ENCODE measurements at places on chromosomes 7 and 10. TPM values are rescaled to one million over a fixed set of nuclear protein-coding genes. Genes with fewer than 3 reads are reported as not detected.

Gene SFR1
- total RNA-seq = 7.2 TPM

DNA sequence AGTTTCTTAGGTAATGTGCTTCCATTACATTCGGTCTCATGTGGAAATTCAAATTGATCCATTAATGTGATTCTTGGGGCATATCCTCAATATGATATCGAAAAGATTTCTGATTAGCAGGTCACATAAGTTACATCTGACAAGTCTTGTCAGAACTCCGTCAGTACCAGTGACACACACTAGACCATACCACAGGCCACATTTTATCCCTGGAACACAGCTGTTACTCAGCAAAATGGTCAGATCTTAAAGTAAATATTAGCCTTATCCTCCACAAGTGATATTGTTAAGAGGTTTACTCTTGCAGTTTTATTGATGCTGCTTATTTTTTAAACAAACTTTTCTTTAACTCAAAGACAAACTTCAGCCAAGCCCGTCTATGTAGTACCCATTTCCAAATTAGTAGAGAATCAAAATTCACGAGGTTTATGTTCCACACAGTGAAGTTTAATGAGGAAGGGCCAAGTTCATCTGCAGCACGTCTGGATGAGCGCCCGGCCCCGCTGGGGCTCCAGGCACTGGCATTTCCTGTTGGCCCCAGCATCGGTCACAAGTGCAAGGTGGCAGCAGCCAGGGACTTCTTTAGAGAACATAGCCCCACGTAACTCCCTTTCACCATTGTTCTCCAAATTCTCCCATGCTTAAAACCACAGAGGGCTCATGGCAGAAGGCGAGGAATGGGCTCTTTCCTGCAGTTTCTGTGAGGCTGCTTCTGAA, 132.2 kb downstream of the VIPR2 start:
- H3K27ac ChIP-seq = no peak overlapping the region
- DNase-seq = no peak
- no peaks in the 10 kb centered on the region for H3K36me3 ChIP-seq
- H3K4me1 ChIP-seq = no peaks in the 10 kb centered on the region

DNA sequence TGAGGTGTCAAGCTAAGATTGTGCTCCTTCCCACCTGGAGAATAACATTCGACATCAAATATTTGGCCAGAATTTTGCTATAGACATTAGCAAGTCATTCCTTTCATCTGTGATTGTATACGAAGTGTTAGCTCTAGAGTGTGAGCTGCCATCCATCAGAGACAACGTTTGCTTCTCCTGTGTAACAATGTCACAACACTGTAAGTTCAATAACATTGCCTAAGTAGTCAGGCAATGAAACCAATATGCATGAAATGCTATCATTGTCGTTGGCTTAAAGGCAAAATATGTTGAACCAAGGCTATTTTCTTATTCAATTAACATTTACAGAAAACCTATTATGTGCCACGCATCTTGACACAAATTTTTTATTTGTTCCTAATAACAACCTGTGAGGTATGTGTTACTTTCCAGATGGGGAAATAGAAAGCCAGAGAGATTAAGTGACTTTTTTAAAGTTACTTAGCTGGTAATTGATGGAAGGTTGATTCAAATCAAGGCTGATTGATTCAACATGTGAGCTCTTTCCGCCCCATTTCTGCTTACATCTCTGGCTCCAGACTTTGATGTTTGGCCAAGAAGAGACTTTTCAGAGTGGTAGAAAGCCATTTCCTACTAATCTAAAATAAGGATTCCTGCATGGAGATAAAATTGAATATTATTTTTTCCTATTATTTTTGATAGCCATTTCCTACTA, 32.0 kb downstream of the BET1 start:
- H3K4me3 ChIP-seq = no peak overlapping the region
- H3K27ac ChIP-seq = no peak overlapping the region

DNA sequence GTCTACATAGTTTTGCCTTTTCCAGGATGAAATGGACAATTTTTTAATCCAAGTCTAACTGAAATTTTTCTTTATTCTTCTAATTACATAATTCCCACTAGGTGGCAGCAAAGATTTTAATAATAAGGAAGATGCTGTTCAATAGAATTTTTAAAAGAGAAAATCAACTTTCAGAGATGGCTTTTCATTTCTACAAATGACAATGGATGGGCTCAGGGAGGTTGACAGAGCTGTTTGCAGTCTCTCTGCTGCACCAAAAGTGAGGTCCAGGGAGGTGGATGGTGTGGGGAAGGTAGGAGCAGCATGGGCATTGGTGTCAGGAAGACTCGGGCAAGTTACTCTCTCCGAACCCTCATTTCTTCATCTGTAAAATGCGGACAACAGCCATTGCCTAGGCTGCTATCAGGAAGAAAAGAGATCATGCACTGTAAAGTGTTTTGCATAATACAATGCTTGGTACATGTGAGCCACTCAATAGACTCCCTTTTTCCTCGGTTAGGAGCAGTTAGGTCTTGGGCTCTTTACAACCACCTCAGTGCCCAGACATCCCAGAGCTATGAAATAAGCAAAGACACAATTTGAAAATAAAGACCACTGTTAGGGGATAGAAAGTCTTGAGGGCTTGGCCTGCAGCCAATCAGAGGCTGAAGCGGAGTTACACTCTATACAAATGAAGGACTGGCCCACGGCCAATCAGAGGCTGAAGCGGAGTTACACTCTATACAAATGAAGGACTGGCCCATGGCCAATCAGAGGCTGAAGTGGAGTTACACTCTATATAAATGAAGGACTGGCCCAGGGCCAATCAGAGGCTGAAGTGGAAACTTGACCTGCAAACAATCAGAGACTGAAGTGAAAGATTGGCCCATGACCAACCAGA, 107.1 kb downstream of the ABLIM1 start:
- H3K27me3 ChIP-seq = no peaks in the 10 kb centered on the region
- no peak for DNase-seq
- H3K36me3 ChIP-seq = no peaks in the 10 kb centered on the region

DNA sequence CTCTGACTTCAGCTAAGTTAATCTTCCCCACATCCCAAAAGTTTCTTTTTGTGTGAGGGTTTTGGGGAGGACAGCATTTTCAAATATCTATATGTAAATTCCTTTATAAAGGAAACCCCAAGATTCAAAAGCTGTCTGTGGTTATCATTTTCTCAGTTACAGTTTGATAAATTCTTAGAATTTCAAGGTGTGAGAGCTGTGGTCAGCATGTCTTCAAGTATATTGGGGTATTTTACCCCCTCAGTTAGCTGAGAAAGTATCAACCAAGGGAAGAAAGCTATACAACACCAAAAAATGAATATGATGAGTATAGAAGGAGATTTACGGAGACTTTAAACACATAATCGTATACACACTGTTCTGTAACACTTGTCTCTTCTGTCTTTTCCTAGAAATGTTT, 109.2 kb downstream of the SND1 start:
- H3K36me3 ChIP-seq = no peaks in the 10 kb centered on the region
- H3K27me3 ChIP-seq = no peaks in the 10 kb centered on the region
- DNase-seq = no peak
- H3K4me1 ChIP-seq = no peaks in the 10 kb centered on the region

DNA sequence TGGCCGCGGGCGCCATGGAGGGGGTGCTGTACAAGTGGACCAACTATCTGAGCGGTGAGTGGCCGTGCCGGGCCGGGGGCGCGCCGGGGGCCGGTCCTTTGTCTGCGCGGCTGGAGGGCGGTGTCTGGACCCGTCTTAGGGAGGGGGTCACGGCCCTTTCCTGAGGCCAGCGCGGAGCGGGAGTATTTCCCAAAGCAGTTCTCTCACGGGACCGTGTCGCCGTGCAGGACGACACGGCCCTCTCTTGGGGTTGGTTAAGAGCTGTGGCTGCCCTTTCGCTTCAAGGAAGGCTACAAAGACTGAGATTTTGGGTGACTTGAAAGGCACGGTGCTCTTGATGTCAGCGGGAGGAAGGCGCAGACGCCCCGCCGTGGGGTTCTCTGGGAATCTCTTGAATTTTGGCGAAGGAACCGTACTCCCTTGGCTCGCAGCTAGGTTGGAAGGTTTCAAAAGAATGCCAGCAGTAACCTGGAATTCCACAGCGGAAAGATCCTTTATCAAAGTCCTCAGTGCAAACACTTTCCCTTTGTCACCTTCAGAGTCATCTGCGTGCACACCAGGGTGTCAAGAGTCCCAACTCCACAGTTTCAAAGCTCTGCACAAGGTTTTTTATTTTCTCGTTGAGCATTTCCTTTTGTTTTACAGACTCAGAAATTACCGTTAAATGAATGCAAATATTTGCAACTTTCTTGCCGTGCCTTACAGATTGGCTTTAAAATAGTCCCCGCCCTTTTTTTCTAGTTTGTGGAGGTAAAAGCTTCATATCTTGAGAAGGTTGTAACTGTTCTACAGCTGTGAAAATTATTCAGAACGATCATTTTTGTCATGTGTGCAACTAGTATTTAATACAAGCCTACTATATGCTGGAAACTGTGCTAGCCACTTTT, 780 bp downstream of the PLEKHA8 start:
- H3K4me1 ChIP-seq = peaks cover 14% of the 10 kb centered on the region
- H3K36me3 ChIP-seq = no peaks in the 10 kb centered on the region
- H3K4me3 ChIP-seq = peak overlapping the region; percentile 70
- peak overlapping the region; percentile 50 for H3K27ac ChIP-seq
- peak; percentile 5 for DNase-seq

DNA sequence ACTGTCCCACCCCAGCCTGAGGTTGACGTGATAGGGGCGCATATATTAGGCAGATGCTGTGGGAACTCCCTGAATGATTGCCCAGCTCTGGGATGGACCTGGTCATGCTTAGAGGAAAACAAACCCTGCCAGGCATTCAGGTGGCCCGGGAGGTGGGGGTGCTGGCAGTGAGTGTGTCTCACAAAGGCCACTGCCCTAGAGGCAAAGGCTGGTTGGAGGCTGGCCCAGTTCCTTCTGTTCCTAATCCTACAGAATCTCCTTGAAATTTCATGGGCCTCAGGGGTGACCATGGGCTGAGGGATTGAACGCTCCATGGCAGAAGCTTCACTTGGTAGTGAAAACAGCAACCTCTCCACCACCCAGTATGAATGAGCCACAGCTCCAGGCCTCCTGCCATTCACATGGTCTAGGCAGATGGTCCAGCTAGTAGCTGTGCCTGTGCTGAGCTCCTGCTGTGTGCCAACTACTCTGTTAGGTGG, 25.6 kb downstream of the ADRA2A start:
- H3K36me3 ChIP-seq = no peaks in the 10 kb centered on the region
- H3K27me3 ChIP-seq = peaks cover 3% of the 10 kb centered on the region
- DNase-seq = no peak
- H3K27ac ChIP-seq = no peak overlapping the region
- H3K4me1 ChIP-seq = no peaks in the 10 kb centered on the region

Gene CSGALNACT2
- 59.4 TPM for total RNA-seq

GRCh38 chr7:154427533-154427932, 375.3 kb downstream of the DPP6 start:
- no peak for DNase-seq
- H3K36me3 ChIP-seq = no peaks in the 10 kb centered on the region
- H3K4me3 ChIP-seq = no peak overlapping the region
- no peaks in the 10 kb centered on the region for H3K27me3 ChIP-seq
- H3K27ac ChIP-seq = no peak overlapping the region
- H3K4me1 ChIP-seq = no peaks in the 10 kb centered on the region

DNA sequence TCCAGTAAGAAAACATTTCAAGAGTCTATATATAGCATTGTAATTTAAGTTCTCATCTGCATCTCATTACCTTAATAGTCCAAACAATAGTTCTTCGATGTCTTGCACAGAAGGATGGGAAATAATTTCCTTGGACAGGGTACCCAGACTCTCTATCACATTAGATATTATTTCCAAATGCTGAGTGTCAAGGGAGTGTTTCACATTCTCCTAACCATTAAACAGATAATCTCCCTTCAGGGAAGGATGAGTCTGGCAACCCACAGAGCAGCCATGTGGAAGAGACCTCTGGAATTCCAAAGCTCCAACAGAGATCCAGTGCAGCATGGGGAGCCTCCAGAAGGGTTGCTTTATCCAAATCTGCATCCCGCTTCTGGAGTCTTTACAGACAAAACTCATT, 89.6 kb downstream of the FZD1 start:
- no peak overlapping the region for H3K4me3 ChIP-seq
- no peak for DNase-seq
- H3K36me3 ChIP-seq = no peaks in the 10 kb centered on the region
- no peaks in the 10 kb centered on the region for H3K27me3 ChIP-seq
- no peaks in the 10 kb centered on the region for H3K4me1 ChIP-seq

Gene CDHR3
- total RNA-seq = 12.2 TPM

GRCh38 chr10:6917125-6917524, 337.0 kb upstream of the PRKCQ start:
- DNase-seq = no peak
- H3K4me1 ChIP-seq = peaks cover 8% of the 10 kb centered on the region
- H3K4me3 ChIP-seq = no peak overlapping the region

GRCh38 chr7:23055582-23056178, 41.8 kb upstream of the HYCC1 start:
- no peaks in the 10 kb centered on the region for H3K4me1 ChIP-seq
- no peaks in the 10 kb centered on the region for H3K27me3 ChIP-seq
- H3K36me3 ChIP-seq = no peaks in the 10 kb centered on the region

DNA sequence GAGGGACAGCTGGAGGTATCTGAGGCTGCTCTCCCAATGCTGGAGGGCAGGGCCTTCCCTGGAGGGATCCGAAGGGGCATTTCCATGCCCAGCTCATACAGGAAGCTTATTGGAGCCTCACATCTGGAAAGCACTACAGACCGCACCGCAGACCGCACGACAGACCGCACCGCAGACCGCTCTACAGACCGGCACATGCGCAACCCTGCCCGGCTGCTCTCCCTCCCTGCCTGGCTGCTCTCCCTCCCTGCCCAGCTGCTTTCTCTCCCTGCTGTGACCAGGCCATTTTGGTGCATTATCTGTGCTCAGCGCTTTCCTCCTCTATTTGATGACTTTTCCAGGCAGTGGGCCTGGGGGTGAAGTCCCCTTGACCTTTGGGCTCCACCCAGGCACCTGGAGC, 39.6 kb upstream of the EN2 start:
- peaks cover 2% of the 10 kb centered on the region for H3K27me3 ChIP-seq
- no peak overlapping the region for H3K4me3 ChIP-seq
- no peak for DNase-seq

- H3K4me1 ChIP-seq = no peaks in the 10 kb centered on the region
- H3K4me3 ChIP-seq = no peak overlapping the region
- no peak for DNase-seq
- H3K36me3 ChIP-seq = no peaks in the 10 kb centered on the region
Observed at GRCh38 chr7:51731075-51731474, 414.5 kb upstream of the COBL start.

Gene DEPP1
- total RNA-seq = not detected

DNA sequence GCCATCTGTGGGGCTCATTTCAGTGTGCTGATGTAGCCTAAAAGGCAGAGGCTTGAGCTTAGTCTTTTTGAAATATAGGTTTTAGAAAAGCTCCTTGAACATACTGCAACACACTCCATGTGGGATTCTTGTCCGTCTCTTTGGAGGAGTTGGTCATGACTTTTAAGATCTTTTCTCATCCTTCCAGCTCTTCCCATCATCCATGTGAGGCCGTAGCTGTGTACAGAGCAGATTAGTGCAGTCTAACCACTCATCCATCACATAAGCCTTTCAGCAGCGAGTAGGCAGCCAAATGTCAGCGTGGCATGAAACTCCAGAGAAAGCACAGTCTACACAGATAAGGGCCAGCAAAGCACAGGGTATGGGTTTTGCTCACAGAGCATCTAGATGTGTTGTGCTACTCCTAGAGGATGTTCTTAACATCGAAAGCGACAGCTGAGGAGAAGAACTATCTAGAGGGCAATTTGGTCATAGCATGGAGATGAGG, 28.1 kb upstream of the NPVF start:
- no peaks in the 10 kb centered on the region for H3K27me3 ChIP-seq
- no peak overlapping the region for H3K27ac ChIP-seq
- no peaks in the 10 kb centered on the region for H3K36me3 ChIP-seq
- no peak overlapping the region for H3K4me3 ChIP-seq
- no peak for DNase-seq
- peaks cover 6% of the 10 kb centered on the region for H3K4me1 ChIP-seq

Gene SDK1
- 1.3 TPM for total RNA-seq

Measured in CD4-positive, alpha-beta T cell (primary cell).